NCI-H1436 (cell line): ENCODE measurements at places on chromosomes 4 and X.

DNA sequence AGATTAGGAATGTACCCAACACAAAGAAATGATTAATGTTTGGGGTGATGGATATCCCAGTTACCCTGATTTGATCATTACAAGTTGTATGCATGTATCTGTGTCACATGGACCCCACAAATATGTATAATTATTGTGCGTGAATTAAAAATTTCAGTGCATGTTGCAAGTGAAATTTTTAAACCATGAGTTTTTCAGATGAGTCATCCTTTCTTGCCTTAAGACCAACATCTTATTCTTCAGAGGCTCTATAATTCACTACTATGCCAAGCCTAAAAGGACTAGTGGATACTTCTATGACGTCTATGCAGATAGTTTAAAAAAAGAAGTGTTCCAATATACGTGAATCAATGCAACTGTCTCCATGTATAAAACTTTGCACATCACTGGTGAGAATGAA lies 113.0 kb upstream of the SH3RF1 start:
- DNase-seq = no peak

DNA sequence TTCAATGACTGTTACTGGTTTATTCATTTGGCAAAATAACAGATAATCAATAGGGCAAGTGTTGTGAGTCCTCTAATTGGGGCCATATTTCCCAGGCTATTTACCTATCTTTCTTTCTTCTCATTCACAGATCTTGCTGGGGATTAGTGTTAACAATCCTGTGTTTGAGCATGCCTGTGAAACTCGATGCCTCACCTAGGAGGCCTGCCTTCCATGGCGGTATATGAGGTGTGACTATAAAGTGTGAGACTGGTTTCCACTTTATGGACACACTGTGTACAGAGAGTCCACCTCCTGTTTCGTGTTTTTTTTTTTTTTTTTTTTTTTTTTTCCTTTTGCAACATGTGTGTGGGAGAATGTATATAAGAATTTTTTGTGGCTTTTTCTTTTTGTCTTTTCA lies 199.3 kb downstream of the BMPR1B start:
- no peak for DNase-seq

DNA sequence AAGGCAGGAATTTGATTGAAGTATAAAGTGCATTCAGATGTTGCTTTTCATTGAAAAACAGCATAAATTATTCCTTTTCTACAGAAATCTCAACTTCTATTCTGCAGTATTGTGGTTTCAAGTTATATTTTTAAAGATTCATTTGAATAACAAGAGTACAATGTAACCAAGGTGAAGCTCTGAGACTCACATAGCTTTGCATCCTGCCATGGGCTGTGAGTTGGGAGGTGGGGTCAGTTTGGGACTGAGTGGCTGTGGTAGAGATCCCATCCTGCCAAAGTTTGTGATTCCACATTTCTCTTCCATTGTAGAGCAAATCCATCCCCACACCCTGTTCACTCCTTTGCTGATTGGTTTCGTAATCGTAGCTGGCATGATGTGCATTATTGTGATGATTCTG lies 69.2 kb downstream of the KIT start:
- no peak for DNase-seq

DNA sequence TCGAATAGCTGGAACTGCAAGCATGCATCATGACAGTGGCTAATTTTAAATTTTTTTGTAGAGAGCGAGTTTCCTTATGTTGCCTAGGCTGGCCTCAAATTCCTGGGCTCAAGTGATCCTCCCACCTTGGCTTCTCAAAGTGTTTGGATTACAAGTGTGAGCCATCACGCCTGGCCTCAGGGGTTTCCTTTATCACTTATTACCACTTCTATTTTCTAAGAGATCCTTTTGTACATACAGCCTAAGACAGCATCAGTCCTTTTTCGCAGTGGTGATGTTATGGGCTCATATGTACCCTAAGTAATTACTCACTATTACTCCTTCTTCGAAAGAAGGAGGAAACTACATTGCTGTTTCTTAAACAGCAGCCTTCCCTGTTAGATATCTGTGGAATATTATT lies 54.1 kb upstream of the CDKN2AIP start:
- no peak for DNase-seq
